ENCODE measurements at places on chromosomes 5 and 9.

- no peak for DNase-seq
Measured at GRCh38 chr9:121194730-121195129, 6.9 kb downstream of the RAB14 start.

DNA sequence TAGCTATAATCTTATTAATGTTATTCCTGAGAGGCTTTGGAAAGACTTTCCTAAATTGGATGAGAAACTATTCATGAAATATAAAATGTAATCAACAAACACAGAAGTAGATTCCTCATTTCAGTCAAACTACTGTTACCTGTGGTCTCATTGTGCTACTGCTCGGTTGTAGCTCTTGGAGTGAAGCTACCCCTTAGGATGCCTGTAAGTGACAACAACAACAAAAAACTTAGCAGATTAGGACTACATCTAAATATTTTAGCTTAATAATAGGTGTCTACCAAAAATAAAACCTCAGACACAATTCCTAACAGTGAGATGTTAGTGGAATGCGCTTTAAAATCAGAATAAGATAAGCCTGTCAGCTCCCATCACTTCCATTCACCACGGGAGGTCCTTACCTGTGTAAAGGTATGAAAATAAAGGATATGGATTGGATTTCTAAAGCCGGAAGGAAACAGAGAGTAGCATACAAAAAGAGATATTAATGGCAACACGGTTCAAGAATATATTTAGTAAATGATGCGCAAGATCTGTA is 369.2 kb downstream of the OSTF1 start:
- no peak for DNase-seq

- DNase-seq: no peak
Measured at GRCh38 chr5:10577371-10578292, 13.8 kb downstream of the ANKRD33B start.

- no peak for DNase-seq
Measured at GRCh38 chr9:98570663-98571440, 137.9 kb downstream of the GABBR2 start.

- DNase-seq: no peak
Measured at GRCh38 chr9:81266674-81267073, 422.7 kb downstream of the TLE1 start.

- DNase-seq: no peak
Measured at GRCh38 chr5:132708645-132709044, 28.7 kb downstream of the KIF3A start.

DNA sequence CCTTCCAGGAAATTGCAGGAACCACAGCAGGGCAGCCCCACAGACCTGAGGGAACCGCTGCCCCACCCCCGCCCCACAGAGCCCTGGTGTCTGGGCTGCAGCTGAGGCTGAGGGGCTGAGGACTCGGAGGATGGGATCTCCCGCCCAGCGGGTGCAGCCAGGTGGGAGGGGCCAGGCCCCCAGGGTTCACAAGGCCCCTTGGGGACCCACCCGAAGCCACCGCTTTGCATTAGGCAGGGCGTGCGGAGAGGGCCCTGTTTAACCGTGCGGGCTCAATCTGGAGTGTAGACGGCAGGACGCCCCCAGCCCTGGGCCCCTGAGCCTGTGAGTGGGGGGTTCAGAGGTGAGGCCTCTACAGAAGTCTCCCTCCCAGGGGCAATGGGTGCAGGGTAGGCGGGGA is 10.8 kb downstream of the NOTCH1 start:
- no peak for DNase-seq

- no peak for DNase-seq
Measured at GRCh38 chr5:149500922-149501582, 50.2 kb downstream of the CSNK1A1 start.

DNA sequence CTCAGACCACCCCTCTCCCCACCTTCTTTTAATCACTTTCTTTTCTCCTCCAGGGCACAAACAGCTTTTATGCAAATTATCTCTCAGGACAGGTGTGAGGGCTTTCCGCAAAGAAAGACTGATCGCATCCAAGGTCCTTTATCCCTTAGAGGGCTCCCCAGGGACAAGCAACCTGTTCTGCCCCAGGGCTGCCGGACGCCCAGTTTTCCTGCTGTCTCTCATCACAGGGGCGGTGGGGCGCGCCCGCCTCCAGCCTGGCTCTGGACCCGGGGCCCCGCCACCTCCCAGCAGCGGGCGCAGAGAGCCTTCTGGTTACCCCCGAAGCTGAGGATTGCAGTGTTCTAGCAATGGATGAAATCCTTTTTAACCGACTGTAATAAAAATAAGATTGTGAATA is 266.1 kb downstream of the CWC27 start:
- no peak for DNase-seq

DNA sequence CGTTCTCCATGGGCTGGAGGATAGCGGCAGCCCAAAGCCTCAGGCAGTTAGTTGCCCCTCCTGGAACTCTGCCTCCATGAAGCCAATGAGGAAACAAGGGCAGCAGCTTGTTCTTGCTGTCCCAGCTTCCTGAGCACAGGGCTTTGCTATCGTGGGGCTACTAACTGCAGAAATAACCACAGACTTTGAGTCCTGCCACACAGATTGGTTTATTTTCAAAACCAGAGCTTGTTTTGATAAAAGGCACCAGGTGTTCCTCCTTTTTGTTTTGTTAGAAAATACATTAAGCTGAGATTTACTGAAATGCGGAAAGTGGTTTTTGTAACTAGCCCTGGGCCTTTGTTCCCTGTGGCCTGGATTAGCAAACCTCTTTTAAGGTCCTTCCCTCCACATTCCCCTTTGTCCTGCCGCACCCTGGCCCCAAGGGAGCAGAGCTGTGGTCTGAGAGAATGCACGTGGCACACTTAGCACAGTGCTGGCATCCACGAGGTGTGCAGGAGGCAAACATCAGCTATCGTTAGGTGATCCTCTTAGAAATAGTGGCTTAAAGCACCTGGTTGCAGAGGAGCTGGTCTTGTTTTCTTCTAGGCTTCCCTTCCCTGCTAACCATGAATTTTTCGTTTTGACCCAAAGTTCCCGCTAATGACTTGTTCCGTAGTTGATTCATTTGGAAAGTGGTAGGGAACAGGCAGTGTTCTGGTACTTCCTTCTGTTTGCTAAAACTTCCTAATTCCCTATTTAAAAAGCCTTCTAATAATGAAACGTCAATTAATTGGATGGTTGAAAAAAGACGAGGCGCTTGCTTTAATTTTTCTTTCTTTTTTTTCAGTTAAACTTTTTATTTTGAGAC is 21.5 kb downstream of the MVB12B start:
- no peak for DNase-seq

DNA sequence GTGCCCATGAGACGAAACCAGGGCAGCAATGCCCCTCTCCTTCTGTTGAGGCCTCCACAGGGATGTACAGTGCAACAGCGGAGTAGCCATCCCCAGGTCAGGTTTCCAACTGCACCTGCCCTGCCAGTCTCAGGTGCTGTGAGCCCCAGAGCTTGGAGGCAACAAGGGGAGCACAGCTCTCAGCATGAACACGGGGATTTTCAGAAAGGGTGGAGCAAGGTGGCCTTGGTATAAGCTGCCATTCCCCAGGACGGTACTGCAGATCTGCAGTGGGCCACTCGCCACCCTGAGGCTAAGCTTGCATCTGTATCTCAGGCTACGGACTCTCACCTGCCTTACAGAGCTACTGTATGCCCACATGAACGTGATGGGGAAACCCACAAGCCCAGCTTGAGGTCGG is 103.6 kb downstream of the GABBR2 start:
- DNase-seq: no peak

- DNase-seq: no peak
Measured at GRCh38 chr5:52786949-52787599, 642 bp upstream of the ITGA1 start.

DNA sequence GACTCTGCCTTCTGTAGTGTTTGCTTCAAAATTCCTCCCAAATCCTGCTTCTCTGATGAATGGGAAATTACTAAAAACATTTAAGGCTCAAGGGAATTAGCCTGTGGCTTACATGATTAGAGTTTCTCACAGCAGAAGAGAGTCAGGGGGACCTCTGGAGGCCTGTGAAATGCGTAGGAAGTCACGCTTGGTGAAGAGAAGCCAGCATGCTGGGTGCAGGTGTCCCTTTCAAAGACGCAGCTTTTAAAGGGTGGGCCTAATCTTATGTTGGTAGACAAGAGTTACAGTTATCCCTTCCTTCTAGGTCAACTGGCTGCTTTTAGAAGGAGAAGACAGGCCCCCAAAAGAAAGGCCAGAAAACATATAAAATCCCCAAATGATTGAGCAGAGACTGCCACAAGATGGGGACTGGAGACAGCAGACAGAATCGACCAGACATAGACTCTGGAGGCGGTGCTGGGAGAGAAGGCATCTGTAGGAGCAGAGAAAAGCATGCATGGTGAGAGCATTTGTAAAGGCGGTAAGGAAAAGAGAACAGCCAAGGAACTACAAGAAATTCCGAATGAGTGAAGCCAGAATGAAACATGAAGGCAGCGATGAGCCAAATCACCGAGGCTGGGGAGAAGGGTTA is 42.3 kb downstream of the B4GALT1 start:
- DNase-seq: no peak

DNA sequence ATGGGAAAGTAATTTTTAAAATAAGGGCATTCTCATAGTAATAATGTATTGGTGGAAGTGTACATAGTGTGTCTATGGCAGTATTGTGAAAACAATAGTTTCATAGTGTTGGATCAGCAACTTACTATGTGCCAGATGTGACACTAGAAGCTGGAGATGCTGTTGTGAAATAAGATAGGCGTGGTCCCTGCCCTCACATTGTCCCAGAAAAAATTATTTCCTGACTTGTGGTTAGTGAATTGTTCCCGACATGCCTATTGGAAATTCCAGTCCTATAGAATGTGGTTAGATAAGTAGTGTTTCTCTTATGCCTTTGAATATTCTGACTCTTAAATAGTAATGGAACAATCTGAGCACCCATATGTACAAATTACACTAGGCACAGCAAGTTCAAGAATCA is 55.3 kb upstream of the MTAP start:
- no peak for DNase-seq

DNA sequence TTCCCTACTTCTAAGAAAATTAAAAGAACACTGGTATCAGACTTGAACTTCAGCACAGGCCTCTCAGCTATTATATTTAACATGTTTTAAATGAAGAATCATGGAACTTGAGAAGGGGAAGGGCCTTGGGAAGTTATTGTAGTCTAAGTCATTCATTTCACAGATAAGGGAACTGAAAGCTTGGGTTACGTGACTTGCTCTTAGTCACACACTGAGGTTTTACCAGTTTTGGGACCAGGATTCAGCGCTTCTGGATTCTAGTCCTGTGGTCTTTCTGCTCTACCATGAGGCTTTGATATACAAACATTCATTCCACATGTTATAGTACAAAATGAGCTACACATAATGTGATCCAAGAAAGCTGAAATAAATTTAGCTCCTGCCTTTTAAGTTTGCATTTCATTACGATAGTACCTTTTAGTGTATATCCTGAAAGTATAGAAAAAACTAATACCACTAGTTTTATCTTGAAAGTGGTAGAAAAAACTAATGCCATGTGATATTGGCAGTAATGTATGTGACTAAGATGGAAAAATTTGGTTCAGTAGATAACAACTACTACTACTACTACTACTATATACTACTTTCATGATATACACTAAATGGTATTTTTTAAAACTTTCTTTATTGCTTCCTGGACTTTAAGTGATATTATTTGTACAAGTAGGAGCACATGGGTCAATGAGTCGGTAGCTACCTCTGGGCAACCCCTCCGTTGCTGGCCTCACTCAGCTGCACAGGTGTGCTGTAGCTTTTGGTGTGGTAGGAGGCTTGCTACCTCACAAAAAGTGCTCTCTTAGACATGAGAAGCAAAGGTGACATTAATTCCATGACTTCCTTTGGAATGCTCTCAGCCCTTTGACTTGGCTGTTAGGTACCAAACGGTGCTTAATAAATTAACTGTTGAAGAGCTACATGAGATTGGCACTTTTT is 40.7 kb downstream of the F2RL2 start:
- no peak for DNase-seq

DNA sequence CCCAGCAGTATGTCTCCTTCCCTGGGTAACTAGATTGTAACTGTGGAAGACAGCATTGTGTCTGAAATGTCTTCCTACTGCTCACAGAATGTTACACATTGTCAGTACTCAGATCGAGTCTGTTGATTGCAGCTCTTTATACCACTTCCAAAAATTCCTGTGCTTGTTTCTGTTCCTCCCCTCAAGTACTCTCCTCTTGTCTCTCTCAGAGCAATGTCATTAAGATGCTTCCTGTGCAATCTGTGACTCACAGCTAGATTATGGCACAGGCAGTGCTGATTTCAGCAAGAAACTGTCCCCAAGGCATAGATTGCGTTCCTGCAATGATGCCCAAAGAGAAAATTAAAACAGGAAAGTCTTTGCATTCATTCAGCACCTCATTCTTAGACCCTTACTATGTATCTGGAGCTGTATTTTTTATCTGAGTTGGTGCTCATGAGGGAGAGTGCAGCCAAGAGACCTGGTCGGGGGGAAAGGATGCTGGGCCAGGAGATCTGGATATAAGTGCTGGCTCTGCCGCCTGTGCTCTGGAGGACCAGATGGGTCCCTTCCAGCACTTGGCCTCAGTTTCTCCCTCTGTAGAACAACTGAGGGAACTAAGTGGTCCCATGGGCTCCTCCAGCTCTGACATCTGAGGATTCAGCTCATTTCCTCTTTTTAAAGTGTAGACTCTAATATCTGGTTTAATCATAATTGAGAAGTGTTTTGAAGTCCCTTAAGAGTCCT is 40.8 kb upstream of the GNPDA1 start:
- DNase-seq: no peak

GRCh38 chr9:12684974-12685373 is 8.2 kb upstream of the TYRP1 start:
- no peak for DNase-seq

DNA sequence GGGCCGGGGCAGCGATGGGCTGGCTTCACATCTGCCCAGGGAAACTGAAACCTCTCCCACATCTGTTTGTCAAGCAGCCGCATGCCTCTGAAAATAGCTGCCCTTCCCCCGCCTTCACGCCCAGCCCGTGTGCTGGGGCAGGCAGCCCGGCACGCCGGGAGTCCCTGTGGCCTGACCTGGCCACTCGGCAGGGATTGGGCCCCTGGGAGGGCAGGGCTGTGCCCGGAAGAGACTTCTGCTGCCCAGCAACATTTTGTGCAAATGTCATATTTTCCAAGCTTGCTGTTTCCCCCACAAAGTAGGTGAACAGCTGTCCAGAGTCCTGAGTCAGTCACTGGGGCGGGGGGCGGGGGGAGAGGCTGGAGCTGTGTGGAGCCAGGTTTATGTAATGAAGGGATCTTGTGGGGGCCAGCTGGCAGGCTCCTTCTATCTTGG is 8.2 kb downstream of the COL27A1 start:
- DNase-seq: no peak
